ENCODE measurements at places on chromosomes 5 and 9.

GRCh38 chr9:78383130-78383529 lies 86.2 kb downstream of the PSAT1 start:
- DNase-seq = no peak

GRCh38 chr5:175810457-175810856 lies 60.9 kb upstream of the CPLX2 start:
- no peak for DNase-seq

DNA sequence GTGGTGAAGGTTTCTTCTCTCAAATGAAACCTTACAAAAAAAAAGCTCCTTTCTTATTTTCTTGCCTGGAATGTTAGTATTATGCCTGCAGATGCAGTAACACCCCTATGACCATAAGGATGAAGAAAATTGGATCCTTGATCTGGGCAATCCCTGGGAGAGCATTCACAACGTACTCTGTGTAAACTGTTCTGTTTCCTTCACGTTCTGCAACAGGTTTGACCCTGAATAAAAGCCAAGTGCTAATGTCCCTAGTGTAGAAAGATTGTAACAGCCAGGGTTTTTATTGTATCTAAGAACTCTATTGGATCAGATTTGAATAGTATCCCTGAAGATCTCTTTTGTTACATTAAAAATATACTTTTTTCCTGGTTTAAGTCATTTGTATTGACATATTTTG lies 1639.6 kb upstream of the ACO1 start:
- DNase-seq = no peak

GRCh38 chr5:10460252-10460906 lies 18.7 kb downstream of the ROPN1L start:
- DNase-seq = no peak

DNA sequence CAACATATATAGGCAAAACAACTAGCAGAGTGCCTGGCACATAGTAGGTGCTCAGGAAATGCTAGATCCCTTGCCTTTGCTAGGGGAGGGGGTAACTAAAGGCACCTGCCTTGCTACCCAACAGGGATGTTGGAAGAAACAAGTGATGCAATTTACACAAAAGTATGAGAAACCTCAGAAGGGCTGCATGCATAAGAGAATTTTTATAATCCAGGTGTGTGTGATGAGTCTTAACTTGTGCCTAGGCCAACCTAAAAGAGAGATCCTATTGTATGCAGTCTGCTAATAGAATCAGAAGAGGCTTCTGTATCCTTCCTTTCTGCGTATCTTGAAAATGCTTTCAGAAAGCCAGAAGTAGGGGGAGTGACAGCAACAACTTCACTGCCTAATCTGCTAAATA lies 135.9 kb downstream of the SLIT3 start:
- no peak for DNase-seq

DNA sequence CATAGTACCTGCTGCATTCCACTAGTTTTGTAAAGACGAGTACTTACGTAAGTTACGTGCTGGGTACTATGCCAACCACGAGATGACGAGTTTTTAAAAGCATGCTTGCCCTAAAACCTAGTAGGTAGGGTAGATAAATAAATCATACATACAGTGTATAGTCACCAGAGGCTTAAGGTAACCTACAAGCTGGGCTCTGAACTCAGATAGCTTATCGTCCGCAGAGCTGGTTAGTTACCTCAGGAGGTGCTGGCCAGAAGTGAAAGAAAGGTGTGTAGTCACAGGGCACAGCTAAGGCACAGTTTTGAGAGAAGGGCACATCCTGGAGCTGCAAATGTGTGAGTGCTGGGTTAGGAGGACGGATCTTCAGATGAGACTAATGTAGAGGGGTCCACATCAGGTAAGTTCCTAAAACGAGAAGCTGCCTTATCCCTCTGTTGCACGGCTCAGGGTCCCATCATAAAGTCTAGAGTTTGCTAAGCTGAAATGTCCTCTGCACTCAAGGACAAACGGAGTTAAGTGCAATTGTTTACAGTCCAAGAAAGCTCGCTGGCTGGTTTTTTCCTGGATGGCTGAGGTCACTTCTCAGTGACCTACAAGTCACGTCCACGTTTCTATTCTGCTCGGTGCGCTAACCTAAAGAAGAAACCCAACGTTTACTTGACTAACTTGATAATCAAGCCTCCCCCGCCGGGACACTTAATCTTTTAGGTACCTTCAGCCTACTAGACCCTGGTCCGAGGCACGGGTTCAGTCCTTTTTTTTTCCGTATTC lies 1.1 kb upstream of the SNX24 start:
- DNase-seq = no peak

- no peak for DNase-seq
Measured at GRCh38 chr9:92406477-92406876, 2.1 kb upstream of the OGN start.

- no peak for DNase-seq
Measured at GRCh38 chr5:6601816-6602215, 31.0 kb downstream of the NSUN2 start.

DNA sequence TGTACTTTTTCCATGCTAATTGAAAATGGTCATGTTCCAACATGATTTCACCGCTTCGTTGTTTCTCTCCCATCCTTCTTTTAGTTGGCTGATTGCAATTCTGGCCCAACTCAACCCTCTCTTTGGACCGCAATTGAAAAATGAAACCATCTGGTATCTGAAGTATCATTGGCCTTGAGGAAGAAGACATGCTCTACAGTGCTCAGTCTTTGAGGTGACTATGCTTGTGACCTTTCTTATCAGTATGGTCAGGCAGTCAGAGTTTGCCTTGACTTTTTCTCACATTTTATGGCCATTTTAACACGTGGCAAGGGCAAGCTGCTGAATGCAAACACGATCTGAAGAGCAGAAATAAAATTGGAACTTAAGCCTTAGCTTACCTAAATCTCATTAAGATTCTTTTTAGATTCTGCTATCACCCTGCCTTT lies 36.0 kb upstream of the CREBRF start:
- no peak for DNase-seq

DNA sequence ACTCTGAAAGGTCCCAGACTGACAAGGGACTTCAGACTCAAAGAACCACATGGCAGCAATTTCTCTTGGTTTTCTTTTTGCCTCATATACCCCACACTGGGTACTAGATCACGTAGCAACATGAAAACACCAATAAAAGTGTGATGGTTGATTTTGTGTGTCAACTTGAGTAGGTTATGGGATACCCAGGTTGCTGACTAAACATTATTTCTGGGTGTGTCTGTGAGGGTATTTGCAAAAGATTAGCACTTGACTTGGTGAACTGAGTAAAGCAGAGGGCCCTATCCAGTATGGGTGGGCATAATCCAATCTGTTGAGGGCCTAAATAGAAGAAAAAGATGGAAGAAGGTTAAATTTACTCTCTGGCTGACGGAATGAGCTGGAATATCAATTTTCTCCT lies 53.8 kb upstream of the ZNF618 start:
- DNase-seq = no peak

DNA sequence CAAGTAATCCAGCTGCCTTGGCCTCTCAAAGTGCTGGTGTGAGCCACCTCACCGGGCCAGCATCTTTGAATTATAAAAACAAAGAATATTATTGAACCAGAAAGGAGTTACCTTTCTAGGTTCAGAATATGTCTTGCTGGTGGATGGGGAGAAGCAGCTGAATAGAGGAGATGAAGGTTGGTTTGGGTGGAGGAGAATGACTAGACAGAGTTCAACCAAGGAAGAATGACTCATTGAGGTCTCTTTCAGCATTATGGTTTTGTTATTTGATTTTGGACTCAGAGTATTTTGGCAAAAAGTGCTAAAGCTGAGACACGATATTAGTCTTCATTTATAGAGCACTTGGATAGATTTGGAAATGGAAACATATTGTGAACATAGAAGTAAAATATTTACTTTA lies 75.2 kb upstream of the MPDZ start:
- DNase-seq = no peak

- no peak for DNase-seq
Measured at GRCh38 chr5:54226215-54226614, 84.2 kb downstream of the ARL15 start.

DNA sequence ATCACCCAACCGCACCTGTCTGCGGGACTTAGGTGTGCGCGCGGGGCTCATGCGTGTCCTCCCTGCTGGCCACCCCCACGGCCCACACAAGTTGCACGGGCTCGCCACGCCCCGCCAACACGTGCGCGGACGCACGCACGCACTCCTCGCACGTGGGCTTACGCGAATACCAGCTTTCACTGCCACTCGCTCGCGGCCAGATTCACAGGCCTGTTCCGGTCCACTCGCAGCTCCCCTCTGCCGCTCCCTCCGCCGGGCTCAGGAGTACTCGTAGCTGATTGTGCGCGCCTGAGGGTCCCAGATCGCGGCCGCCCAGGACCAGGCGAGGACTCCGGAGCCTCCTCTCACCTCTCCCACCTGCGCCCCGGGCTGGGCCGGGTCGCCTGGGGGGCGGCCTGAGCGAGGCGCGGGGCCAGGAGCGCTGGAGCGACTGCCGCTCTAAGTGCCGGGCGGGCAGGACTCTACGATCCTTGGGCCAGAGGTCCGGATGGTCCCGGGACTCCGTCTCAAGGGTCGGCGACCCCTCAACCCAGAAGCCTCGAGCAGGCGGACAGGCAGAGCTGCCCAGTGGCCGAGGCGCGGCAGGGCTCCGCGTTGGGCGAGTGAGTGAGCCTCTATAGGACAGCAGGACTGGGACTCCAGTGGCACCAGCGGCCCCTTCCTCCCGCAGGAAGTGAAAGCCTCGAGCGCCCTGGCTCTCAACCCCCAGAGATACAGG lies 3.4 kb downstream of the PCDHGC5 start:
- no peak for DNase-seq

DNA sequence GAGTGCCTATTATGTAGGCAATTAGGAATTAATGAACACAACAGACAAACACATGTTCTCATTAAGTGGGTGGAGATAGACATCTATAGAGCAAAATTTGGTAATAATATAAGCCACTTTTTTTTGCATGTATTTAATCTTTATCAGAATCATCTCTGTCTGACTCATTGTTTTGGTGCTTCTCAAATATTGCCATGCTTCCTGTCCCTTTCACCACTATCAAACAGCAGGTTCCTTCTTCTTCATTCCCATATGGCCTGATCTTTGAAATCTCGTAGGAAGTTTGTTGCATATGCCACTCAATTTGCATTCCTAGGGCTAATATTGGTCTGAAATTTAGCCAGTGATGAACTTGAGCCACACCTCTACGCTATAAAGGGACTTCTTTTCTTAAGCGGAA lies 128.9 kb upstream of the SPEF2 start:
- DNase-seq = no peak

GRCh38 chr9:93053781-93054331 lies 4.6 kb upstream of the SUSD3 start:
- no peak for DNase-seq

DNA sequence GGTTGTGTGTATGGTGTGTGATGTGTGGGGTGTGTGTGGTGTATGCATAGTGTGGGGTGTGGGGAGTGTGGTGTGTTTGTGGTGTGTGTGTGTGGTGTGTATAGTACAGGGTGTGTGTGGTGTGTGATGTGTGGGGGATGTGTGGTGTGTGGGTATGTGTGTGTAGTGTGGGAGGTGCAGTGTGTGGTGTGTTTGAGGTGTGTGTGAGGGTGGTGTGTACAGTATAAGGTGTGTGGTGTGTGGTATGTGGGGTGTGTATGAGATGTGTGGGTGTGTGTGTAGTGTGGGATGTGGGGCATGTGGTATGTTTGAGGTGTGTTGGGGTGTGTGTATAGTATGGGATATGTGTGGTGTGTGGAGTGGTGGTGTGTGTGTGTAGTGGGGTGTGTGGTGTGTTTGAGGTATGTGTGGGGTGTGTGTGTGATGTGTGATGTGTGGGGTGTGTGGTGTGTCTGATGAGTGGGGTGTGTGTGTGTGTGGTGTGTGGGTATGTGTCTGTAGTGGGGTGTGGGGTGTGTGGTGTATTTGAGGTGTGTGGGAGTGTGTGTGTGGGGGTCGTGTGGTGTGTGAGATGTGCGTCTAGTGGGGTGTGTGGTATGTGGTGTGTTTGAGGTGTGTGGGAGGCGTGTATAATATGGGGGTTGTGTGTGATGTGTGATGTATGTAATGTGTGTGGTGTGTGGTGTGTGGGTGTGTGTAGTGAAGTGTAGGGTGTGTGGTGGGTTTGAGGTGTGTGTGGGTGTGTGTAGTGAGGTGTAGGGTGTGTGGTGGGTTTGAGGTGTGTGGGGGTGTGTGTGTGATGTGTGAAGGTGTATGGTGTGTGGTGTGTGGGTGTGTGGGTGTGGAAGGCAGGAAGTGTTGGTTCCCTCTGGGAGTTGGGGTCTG lies 8.6 kb downstream of the ECSCR start:
- no peak for DNase-seq

GRCh38 chr5:59079622-59080620 lies 497.0 kb downstream of the RAB3C start:
- DNase-seq = peak; percentile 96

DNA sequence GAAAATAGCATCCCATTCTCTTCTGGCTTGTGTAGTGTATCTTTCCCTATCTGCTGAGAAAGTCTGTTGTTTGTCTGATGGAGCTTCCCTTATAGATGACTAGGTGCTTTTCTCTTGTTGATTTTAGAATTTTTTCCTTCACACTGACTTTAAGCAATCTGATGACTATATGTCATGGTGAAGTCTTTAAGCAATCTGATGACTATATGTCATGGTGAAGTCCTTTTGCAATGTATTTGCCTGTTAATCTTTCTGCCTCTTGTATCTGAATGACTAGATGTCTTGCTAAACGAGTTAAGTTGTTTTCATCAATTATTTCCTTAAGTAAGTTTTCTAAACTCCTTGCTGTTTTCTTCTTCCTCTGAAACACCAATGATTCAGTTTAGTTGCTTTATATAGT lies 80.5 kb downstream of the RNF130 start:
- no peak for DNase-seq

GRCh38 chr9:18893491-18893890 lies 139.5 kb downstream of the SAXO1 start:
- no peak for DNase-seq

GRCh38 chr9:117103438-117104110 lies 311.3 kb downstream of the ASTN2 start:
- DNase-seq = no peak

DNA sequence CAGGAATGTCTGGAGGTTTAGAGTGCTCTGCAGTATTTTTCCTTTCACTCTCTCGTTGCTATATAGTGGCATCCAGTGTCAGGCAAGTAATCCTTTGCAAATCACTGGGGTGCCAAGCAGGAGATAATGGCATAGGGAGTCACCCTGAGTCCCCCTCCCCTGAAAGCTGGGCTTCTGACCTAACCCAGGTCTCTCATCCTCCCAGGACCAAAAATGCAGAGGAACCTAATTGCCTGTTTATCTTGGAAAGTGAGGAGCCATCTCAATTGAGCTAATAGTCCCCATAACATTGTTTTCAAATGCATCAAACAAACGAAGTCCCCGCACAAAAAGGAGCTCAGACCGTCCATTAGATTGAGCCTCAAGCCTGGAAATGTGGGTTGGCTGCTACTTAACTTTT lies 368.0 kb upstream of the IRX2 start:
- no peak for DNase-seq

- DNase-seq = no peak
Measured at GRCh38 chr9:636931-637591, 204.4 kb upstream of the DMRT1 start.

DNA sequence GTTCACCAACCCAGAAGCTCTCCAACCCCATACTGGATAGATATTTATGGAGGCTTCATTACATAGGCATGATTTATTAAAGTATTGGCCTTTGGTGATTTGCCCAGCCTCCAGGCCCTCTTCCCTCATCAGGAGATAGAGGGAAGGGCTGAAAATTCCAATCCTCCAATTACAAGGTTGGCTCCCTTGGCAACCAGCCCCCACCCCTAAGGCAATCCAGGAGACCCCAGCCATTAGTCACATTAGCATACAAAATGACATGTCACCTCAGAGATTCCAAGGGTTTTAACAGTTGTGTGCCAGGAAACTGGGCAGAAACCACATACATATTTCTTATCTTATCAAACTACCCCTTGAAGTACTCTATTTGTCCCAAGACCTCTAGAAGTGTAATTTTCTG lies 210.0 kb downstream of the HINT1 start:
- no peak for DNase-seq

GRCh38 chr5:128099944-128100343 lies 16.4 kb downstream of the SLC12A2 start:
- no peak for DNase-seq
